HuH-7.5 (cell line): ENCODE measurements at places on chromosomes 4 and X.

- DNase-seq, result no peak
Observed at GRCh38 chr4:148431401-148431800, 10.8 kb downstream of the NR3C2 start.

DNA sequence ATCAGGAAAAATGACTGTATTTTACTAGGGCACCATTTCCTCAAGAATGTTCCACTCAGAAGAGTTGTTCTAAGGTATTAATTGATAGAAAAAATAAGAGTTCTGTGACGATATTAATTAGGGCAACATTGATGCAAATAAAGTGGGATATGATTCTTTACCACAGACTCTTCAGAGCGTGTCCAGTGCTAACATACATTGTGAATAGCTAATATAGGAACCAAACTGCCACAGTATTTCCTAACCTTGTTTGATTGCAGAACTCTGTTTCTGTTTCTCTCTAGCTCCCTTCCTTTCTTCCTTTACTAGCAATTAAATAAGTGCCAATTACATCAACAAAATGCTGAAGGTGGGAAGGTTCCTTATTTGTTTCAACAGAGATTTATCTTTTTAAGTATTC is 154.1 kb upstream of the CPEB2 start:
- DNase-seq, result no peak

DNA sequence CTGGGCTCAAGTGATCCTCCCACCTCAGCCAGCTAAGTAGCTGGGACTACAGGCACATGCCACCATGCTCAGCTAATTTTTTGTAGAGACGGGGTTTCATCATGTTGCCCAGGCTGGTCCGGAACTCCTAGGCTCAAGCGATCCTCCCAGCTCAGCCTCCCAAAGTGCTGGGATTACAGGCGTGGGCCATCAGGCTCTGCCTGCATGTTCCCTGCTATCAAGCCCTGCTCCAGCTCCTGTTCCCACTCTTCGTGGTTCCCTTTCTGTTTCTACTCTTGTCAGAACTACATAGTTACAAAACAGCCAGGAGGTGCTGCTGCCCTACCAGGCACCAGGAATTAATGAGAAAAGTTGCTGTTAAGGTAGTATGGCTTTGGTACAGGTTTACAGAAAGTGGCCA is 8.7 kb downstream of the TIMP1 start:
- no peak for DNase-seq

GRCh38 chr4:109065006-109065405 is 237.5 kb downstream of the COL25A1 start:
- DNase-seq, result no peak

DNA sequence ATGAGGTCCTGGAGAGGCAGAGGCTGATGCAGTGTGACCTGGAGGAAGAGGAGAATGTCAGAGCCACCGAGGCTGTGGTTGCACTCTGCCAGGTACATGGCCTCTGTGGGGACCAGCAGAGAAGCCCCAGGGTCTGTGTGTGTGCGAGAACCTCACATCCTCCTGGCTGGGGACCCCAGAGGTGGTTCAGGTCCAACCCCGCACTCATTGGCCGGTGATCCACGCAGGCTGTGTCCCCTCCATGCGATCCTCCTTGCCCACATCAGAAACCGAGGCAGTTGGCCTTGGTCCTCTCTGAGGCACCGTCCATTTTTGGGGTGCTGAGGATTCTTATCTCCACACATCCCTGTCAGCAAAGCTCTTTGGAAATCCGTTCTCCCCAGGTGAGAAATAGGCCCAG is 45.3 kb downstream of the EVC start:
- DNase-seq, result no peak

DNA sequence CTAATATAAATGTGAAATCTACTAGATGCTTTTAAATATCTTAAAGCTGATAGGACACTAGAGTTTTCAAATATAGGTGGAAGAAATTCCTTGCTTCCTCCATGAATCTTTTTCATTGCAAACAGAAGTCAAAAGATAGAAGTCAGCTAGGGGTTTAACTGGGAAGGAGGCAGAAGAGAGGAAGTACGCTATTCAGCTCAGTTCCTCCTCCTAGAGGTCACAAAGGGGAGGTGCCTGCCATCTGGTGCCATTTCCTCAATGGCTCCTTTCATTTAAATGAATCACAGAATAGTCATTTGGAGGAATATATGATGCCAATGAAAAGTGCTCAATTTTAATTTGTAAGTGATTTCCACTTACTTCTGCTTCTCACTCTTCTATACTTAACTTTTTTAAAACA is 8.5 kb downstream of the COL25A1 start:
- no peak for DNase-seq

- DNase-seq, result no peak
Observed at GRCh38 chrX:10240918-10241317, 84.1 kb downstream of the CLCN4 start.

DNA sequence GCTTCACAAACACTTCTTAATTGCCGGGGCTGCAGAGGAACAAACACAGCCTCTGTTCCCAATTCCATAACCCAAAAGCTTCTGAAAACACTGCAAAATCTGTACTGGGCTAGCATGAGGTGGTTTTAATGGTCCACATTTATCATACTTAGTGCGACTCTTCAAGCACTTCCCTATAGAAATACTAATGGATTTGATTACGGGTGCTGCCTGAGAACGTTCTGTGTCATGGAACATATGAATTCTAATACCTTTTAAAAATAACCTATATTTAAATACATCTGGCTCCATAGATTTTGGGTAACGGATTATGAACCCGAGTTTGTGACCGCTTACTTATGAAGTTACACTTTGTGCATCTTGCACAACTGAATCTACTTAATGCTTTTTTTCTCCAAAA is 35.4 kb upstream of the STS start:
- no peak for DNase-seq

DNA sequence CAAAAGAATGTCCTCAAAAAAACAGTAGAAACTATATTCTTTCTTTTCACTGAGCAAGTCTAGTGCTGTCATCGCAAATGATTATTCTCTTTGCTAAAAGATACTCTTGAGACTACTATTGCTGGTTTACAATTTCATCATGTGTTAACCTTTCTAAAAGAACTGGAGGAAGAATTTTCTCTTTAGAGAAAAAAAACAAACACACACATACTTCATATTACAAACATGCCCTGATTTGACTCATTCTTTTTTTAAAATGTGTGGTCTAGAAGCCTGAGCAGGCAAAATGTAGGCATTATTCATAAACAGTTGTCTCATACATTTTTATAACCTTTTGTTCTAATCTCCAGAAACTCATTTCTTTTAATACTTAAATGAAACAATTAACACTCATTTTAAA is 60.6 kb upstream of the FAT4 start:
- no peak for DNase-seq

- DNase-seq, result no peak
Observed at GRCh38 chrX:111216293-111216801, 53.9 kb downstream of the CAPN6 start.

DNA sequence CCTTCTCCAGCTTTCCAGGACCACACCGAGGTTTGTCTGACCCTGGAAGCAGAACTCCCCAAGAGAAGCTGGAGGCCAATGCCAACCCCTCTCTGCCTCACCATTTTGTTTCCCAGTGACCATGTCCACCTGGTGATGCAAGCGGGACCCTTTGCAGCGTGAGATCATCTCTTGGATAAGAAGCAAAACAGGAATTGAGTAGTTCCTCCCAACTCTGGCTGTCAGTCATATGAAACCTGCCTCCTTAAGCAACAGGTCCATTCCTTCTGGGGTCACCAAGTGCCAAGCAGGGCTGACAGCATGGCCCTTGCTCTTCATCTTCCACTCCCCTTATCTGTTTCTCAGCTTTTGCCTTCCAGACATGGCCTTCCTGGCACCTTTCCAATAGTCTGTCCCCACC is 41.3 kb upstream of the MTM1 start:
- DNase-seq, result no peak

DNA sequence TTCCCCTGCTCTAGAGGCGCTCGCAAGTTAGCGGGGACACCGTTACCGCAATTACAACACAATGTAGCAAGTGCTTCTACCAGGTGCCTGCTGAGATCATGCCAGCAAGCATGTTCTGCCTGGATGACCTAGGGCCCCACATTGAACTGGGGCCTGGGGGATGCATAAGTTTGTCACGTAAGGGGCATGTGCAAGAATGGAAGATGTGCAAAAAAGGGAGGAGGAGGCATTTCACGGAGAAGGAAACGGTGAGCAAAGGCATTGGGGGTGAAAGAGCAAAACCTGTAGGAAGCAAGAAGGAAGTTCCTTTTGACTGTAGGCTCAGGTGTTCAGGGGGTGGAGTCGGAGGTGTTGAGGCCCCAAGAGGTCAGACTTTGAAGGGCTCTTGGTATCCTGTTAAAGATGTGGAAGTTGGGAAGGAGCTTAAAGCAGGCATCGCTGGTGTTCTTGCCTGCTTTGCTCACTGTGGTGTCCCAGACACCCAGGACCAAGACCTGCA is 602 bp upstream of the SCARB2 start:
- DNase-seq, result no peak

GRCh38 chr4:115292320-115293092 is 179.1 kb upstream of the NDST4 start:
- no peak for DNase-seq

- no peak for DNase-seq
Observed at GRCh38 chr4:122453384-122453995, 3.0 kb downstream of the IL2 start.

- DNase-seq, result peak; percentile 3
Observed at GRCh38 chrX:57286507-57287251, at the start of gene FAAH2. FAAH2 (plus strand) TSS chrX:57286706; CDS start chrX:57286826, 120 bp downstream.

- DNase-seq, result no peak
Observed at GRCh38 chrX:23936180-23936579, 28.4 kb downstream of the CXorf58 start.

DNA sequence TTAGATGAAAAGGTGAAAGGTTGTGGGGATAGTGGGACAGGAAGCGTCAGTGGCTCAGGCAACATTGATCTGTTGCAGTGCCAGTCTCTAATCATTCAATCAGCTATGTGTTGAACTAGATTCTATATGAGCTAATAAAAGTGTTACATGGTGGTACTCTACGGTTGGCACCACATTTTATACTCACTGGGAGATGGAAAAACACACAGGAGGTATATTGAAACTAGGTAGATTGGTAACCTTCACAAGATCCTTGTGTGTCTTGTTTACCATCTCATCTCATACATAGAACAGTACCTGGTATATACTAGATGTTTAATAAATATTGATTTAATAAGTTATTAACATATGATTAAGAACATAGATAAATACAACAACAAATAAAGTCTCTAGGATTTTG is 152.7 kb downstream of the NAA11 start:
- no peak for DNase-seq

GRCh38 chr4:53804719-53805118 is 213.4 kb upstream of the LNX1 start:
- peak; percentile 28 for DNase-seq

DNA sequence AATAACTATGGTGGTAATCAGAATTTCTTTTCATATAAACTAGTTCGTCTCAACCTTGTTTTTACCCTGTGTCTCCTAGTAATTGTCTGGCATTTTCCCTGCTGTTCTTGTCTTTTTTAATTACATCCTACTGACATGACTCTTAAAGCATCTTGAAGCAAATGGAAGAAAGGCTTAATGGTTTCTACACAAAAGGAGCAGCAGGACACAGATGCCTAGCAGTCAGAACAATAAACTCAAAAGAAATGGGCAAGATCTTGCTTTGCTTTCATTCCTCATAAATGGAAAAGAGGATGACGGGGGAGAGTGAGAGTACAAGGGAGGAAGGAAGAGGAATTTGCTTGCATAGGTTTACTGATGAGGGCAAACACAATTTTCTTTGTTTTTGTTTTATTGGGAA is 293.2 kb upstream of the EMCN start:
- DNase-seq, result no peak

DNA sequence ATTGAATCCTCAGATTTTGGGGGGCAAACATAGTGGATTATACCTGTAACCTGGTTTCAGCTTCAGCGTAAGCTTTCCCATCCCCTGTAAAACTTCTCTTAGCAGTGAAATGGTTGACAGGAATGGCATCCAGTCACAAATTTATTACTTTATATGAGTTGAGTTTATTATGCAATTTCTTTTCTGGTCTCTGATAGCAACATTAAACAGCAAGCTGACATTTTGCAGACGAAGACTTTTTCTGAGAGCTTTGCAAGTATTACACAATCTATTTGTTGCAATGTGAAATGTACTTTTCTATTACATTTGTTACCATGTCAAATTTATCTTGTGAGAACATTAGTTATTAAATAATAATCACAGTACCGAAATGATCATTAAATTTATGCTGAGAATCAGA is 60.6 kb downstream of the GSPT2 start:
- no peak for DNase-seq

GRCh38 chr4:184884883-184885282 is 59.1 kb upstream of the ACSL1 start:
- peak; percentile 14 for DNase-seq

- no peak for DNase-seq
Observed at GRCh38 chrX:148441387-148441786, 59.0 kb upstream of the AFF2 start.

DNA sequence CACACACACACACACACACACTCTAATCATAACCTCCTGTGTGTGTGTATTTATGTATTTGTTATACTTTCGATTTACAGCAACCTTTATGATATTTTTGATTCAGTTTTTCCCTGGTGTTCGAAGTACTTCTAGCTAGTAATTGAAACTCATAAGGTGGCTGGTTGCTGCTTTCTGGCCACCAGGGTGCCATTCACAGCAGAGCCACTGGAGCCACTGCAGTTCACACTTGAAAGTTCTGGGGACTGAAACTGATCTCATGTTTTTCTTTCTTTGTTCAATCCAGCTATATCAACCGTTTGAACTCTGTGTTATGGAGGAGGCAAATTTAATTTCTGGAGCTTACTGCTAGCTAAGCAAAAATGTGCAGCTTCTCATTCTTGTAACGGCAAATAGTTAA is 419.4 kb downstream of the ADGRL3 start:
- DNase-seq, result no peak

- no peak for DNase-seq
Observed at GRCh38 chrX:11899091-11899490, 141.1 kb downstream of the MSL3 start.

DNA sequence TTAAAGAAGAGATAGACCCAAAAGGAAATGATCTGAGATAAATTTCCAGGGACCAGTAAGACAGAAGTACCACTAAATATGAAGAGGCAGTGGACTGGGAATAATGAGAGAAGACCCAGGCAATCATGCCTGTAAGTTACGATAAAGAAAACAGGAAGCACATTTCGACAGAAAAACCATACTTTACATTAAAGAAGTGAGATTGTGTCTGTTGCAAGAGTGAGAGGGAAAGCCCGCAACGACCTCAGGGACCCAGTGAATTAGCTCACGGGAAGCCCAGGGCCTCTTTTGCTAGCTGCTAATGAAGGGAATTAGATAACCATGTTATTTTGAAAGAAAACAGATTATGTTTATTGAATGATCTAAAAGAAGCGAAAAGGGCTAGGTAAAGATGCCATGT is 28.9 kb upstream of the ACSL1 start:
- no peak for DNase-seq

- DNase-seq, result no peak
Observed at GRCh38 chr4:5206016-5206790, 154.9 kb downstream of the STK32B start.
